H54 (cell line): ENCODE measurements at places on chromosomes 12 and 14.
A peak's percentile ranks its signal among the peaks of the same experiment; 100 is the strongest.

DNA sequence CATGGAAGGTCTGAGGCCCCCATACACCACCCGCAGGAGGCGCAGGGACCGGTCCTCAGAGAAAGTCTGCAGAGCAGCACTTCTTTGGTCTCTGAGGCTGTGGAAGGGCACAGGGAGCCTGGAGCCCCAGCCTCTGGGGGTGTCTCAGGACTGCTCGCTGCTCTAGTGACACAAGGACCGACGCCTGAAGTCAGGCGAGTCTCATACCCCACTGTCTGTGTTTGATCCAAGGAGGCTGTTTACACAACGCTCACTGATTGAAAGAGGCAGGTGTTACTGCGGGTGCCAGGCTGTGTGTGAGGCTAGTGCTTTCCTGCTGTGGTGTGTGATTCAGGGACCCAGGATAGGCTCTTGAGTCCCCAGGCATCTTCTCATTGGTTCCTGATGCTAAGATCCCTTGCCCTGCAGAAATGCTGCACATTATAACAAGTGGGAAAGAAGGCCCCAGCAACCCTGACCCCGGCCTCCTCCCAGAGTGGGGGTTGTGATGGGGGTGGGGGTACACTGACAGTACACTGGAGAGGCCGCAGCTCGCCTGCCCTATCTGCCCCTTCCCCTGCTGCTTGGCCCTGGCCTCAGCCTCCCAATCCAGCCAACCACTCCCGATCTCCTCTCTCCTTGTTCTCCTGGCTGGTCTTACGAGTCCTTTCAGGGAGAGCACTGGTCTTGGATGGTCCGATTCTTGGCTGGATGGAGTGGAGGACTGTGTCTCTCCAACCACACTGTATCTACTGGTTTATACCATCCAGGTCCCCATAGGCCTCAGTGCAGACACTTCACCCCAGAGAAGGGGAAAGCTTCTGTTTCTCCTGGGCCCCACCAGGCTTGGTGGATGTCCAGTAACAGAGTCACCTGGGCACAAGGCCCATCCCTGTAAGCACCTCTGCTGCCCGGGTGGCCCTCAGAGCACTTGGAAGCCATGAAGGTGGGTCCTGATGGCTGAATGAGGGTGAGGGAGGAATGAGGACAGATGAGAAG lies 6.6 kb downstream of the CACNA2D4 start:
- no peak for DNase-seq

GRCh38 chr14:55065411-55065810 lies 14.0 kb downstream of the MAPK1IP1L start:
- DNase-seq = no peak

GRCh38 chr14:71658261-71658860 lies 273.9 kb upstream of the RGS6 start:
- DNase-seq = no peak

GRCh38 chr12:121802843-121803698 lies 738 bp upstream of the SETD1B start:
- peak; percentile 98 for DNase-seq

- DNase-seq = no peak
Observed at GRCh38 chr12:6694701-6695100, 5.5 kb upstream of the ZNF384 start.

DNA sequence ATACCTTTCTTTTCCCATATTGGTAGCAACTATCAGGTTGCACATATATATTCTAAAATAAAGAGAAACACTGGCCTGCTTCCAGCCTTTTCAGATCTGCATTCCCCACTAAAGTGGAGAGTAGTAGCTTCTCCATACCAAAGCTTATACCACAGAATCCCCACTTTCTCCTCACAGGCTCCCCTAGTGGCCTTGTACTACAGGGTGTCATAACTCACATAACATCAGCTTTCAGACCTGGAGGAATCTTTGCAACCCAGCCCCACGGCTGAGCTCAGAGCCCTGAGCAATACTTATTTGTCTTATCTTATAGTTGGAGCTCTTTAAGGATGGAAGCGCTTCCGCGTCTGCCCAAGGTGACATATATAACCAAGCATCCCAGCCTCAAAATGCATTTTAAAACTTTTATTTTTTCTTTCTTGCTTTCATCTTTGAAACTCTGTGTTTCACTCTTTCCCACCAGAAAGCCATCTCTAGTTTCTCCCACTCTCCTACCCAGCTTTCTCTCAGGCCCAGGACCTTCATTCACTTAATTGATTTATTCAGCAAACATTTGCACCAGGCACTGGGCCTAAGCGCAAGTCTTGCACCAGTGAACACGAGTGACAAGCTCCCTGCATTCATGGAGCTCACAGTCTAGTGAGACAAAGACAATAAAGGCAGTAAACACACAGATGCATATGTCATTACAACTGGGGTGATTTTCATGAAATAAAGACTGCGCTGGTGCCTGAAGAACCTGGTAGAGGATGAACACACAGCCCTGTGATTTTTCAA lies 254.7 kb downstream of the IPO8 start:
- no peak for DNase-seq

DNA sequence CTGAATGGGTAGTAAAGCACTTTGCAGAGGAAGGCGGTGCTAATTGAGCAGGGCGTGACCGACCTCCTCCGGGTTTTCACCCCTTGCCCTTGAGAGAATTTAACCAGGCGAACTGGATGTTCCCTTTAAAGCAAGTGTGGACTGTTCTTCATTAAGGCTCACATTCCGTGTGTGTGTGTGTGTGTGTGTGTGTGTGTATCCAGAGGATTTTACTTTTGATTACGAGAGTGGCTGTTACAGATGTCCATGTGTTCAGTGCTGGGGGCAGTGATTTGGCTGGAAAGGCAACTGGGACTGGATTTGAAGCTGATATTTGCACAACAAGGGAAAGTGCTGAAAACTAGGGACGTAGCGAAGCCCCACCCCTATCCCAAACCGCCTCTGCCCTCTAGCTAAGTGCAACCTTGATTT lies 2.2 kb downstream of the TMEM132C start:
- DNase-seq = no peak

GRCh38 chr12:116544656-116545055 lies 14.5 kb upstream of the MAP1LC3B2 start:
- no peak for DNase-seq

- DNase-seq = peak; percentile 15
Observed at GRCh38 chr14:39247256-39247655, 13.5 kb downstream of the MIA2 start.

DNA sequence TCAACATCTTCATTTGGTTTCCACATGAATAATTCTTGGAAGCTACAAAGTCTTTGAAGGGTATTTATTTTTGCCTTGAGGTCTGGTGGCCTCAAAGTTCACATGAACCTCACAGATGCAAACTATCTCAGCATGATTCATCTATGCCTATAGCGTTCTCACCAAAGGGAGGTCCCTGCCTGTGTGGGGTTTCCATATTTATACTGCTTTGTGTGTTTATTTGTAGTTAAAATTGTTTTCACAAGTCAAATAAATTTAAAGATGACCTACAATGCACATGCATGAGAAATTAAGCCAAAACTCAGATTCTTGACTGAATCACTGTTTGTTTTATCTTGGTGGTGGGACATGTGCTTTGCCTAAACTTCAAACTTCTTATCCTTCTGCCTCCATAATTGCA lies 176.7 kb downstream of the PPM1H start:
- no peak for DNase-seq

DNA sequence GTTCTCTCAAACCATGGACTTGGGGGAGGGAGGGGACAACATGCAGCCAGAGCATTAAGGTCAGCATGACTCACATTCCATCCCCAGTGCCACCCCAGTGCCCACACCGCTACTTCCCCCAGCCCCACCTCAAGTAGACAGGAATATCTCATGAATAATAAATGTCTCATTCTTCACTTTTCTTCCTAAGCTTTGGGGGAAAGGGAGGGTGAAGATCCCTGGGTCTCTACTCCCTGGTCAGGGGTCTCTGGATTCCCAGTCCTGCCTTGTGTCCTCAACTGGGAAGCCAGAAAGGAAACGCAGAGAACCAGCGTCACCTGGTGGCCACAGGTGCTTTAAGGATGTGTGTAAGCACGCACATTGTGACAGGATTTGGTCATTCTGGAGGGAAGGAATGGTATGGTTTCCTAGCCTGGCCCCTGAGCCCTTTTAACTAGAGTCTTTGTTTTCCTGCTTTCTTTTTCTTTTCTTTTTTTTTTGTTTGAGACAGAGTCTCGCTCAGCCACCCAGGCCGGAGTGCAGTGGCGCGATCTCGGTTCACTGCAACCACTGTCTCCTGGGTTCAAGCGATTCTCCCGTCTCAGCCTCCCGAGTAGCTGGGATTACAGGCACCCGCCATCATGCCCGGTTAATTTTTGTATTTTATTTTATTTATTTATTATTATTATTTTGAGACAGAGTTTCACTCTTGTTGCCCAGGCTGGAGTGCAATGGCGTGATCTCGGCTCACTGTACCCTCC lies 3.4 kb downstream of the GPR84 start:
- DNase-seq = no peak

GRCh38 chr12:52428121-52428520 lies 6.0 kb downstream of the KRT75 start:
- no peak for DNase-seq

DNA sequence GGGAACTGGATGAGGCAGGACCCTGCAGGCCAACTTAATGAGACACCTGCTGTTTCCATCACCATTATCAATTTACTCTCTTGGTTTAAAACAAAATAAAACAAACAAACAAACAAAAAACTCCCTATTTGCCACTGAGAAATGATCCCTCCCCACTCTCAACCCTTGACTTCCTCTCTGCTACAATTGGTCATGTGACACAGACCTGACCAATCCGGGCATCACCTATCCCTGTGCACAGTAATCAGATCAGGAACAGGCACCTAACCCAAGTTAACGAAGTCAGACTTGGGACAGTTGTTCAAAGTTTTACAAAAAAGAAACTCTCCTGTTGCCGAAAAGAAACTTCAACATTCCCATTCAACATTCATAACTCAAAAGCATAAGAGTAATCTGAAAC lies 58.4 kb downstream of the NELL2 start:
- DNase-seq = no peak

- no peak for DNase-seq
Observed at GRCh38 chr14:94101748-94102147, 8.8 kb upstream of the IFI27 start.

DNA sequence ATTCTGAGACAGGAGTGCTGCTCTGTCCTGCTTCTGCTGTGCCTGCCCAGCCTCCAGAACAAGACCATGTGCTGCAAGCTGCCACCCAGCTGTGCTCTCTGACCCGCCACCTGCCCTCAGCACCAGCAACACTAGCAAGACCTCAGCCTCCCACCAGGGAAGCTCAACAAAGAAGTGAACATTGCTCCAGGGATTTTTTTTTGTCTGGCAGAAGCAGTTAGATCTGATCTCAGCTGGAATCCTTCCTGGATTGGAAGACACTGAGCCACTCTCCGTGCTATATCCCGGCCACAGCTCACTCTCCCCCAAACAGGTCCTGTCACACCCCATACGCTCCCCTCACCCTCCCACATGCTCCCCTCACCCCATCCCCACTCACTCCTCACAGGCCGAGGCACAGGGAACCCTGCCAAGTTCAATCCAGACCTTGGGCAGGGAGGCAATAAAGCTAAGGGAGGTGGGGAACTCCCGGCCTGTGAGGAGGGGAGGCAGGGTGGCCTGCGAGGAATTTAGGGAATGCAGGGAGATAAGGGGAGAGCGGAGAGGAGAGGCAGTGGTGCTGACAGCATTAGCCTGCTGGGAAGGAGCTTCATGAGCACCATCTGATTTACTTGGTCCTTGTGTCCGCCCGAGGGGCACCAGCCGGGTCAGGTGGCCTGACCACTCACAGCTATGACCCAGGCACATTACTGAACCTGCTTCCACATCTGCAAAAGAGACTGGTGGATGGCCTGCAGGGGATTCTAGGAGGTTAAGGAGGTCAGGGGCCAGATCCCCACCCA lies 29.7 kb downstream of the CCDC85C start:
- DNase-seq = peak; percentile 71

GRCh38 chr14:39102265-39102968 lies 618 bp downstream of the SEC23A start:
- no peak for DNase-seq

- DNase-seq = no peak
Observed at GRCh38 chr14:21029917-21030316, at the start of gene TPPP2. Gene TPPP2 (plus strand): TSS chr14:21030217. CDS start chr14:21030582, 365 bp downstream.

DNA sequence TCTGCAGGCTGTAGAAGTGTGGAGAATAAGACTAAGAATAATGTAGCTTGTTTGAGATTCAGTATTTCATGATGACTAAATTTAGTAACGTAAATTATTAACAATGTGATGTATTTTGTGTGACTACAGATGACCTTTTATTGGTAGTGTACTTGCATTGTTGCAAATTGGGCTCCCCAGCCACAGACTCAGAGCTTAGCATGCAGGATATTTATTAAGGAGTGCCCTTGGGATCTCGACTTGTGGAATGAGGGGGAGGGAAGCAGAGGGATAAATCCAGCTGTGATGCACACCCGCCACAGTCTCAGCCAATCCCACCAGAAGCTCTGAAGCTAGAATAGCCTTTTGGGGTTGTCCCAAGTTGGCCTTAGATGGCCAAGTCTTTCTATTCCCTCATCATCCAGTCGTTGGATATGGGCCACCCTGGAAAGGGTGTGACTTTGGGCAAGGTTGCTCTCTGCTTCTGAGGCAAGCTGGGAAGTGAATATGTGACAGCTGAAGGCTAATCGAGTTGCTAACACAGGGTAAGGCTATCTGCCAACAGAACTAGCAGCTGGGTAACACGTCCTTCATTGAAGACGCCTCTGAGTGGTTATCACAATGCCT lies 42.1 kb upstream of the USP44 start:
- DNase-seq = no peak

- no peak for DNase-seq
Observed at GRCh38 chr14:75522224-75522982, at the start of gene BATF. Gene BATF (plus strand): TSS chr14:75522469. CDS start chr14:75522683, 214 bp downstream.

- DNase-seq = no peak
Observed at GRCh38 chr12:130920723-130921381, 32.9 kb upstream of the ADGRD1 start.

GRCh38 chr12:107449891-107450290 lies 235.7 kb upstream of the PWP1 start:
- no peak for DNase-seq

DNA sequence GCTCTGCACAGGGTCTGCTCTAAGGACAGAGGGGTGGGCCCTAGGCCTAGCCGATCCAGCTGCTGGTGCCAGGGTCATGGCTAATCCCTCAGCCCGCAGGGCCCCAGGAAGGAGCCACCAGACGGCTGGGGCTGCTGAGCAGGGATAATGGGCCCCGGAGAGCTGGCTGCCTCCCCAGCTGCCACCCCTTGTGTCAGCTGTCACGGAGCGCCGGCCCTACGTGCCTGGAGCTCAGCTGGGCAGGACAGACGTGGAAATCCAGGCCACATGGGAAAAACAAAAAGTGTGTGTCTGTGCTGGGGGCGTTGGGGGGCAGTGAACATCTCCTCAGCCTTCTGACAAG lies 36.2 kb downstream of the CHGA start:
- no peak for DNase-seq
